PC-3 (cell line): ENCODE measurements at places on chromosomes 11 and 22. TPM values are rescaled to one million over a fixed set of nuclear protein-coding genes. Genes with fewer than 3 reads are reported as not detected.

The CD248 gene
- total RNA-seq, result not detected in 2 replicates

The OR6A2 gene
- 0.06 and 0.07 TPM in 2 replicates for total RNA-seq

The MS4A15 gene
- not detected in 2 replicates for total RNA-seq

The ADM2 gene
- total RNA-seq, result 0.98 and 1.8 TPM in 2 replicates

The ARHGAP42 gene
- total RNA-seq, result 11.0 and 12.1 TPM in 2 replicates
